ENCODE measurements at places on chromosomes 12 and 14. TPM values are rescaled to one million over a fixed set of nuclear protein-coding genes. Genes with fewer than 3 reads are reported as not detected.

Gene A2M
- total RNA-seq: 0.54 TPM

Gene CEP170B
- total RNA-seq: 18.2 TPM

Gene SLC25A47
- not detected for total RNA-seq

Gene ZDHHC22
- not detected for total RNA-seq

Gene AVPR1A
- 0.41 TPM for total RNA-seq

Gene TNS2
- 60.5 TPM for total RNA-seq

Gene RAD9B
- total RNA-seq: 5.5 TPM

Gene SMAGP
- total RNA-seq: 29.3 TPM

Gene TMCC3
- total RNA-seq: 0.65 TPM

Gene DDX51
- total RNA-seq: 9.4 TPM

Gene SYCP3
- total RNA-seq: 0.18 TPM

Gene C12orf54
- total RNA-seq: not detected

Gene DIO2
- total RNA-seq: 66.0 TPM

Gene GPR162
- total RNA-seq: 2.6 TPM

Gene VWF
- 1.4 TPM for total RNA-seq

Gene RFLNA
- 1.1 TPM for total RNA-seq

Gene TAS2R7
- total RNA-seq: not detected

Gene GRIN2B
- total RNA-seq: not detected

Gene ITPK1
- 20.1 TPM for total RNA-seq

Gene SIX1
- 4.6 TPM for total RNA-seq

Gene CPNE6
- not detected for total RNA-seq

Gene ANO6
- total RNA-seq: 81.2 TPM

Gene TMEM119
- 164 TPM for total RNA-seq

Gene SETD3
- total RNA-seq: 189 TPM

Gene FBXO33
- total RNA-seq: 17.5 TPM

Gene SMIM41
- total RNA-seq: 0.98 TPM

Gene NRXN3
- total RNA-seq: 0.18 TPM

Gene TPH2
- total RNA-seq: not detected

Gene ADAMTS20
- total RNA-seq: not detected

Gene NANOG
- total RNA-seq: 0.16 TPM
